HCEC 1CT (cell line): ENCODE measurements at places on chromosomes 2 and 18.
A peak's percentile ranks its signal among the peaks of the same experiment; 100 is the strongest.

DNA sequence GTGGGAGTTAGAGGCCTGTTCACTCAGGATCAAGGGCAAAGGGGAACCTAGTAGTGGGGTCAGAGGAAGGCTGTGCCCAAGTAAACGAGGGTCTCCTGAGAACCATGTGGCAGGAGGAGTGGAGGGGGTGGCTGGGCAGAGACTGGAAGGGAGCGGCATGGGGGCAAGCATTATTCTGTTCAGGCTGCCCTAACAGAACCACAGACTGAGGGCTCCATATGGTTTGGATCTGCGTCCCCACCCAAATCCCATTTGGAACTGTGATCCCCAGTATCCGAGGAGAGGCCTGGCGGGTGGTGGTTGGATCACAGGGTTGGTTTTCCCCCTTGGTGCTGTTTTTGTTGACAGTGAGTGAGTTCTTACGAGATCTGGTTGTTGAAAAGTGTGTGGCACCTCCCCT lies 287.0 kb downstream of the PHLPP1 start:
- no peak for DNase-seq

GRCh38 chr2:19886261-19886660 lies 15.5 kb downstream of the TTC32 start:
- DNase-seq, result no peak

GRCh38 chr2:160257041-160257742 lies 57.1 kb upstream of the ITGB6 start:
- no peak for DNase-seq

DNA sequence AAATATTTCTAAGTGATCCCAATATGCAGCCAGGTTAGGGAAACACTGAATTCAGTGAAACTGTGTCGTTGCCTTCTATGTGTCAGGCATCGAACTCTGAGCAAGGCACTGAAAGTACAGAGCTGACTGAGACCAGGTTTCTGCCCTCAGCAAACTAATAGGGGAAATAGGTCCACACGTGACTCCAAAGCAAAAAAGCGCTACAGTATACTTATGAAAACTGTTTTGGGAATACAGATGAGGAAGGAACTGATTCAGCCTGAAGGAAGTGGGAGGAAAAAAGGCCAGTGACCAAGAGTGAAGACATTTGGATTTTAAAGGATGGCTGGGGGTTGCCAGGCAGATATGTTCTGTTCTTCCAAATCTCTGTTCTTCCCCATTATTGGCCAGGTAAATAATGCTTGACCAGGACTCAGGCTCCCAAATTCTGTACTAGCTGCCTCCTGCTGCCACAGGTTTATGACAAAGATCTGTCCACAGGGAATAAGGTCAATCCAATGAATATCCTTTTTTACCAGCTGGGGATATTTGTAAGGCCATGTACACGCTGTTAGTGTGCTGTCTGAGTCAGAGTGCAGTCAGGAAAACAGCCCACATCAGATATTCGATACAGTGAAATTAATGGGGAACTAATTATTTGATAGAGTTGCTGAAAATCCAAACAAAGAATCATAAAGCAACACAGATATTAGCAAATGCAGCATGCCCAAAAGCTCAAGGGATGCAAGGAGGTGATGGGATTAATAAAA lies 24.5 kb upstream of the INPP4A start:
- peak; percentile 8 for DNase-seq

DNA sequence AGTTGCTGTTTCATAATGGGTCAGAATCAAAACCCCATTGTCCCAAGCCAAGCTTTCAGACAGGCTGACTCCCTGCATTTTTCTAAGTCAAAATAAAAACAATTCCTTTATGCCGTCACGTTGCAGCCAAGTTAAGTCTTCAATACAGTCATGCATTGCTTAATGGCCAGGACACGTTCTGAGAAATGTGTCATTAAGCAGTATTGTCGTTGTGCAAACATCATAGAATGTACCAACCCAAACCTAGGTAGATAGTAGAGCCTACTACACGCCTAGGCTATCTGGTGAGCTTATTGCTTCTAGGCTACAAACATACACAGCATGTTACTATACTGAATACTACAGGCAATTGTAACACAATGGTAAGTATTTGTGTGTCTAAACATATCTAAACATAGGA lies 160.4 kb upstream of the FOSL2 start:
- no peak for DNase-seq

DNA sequence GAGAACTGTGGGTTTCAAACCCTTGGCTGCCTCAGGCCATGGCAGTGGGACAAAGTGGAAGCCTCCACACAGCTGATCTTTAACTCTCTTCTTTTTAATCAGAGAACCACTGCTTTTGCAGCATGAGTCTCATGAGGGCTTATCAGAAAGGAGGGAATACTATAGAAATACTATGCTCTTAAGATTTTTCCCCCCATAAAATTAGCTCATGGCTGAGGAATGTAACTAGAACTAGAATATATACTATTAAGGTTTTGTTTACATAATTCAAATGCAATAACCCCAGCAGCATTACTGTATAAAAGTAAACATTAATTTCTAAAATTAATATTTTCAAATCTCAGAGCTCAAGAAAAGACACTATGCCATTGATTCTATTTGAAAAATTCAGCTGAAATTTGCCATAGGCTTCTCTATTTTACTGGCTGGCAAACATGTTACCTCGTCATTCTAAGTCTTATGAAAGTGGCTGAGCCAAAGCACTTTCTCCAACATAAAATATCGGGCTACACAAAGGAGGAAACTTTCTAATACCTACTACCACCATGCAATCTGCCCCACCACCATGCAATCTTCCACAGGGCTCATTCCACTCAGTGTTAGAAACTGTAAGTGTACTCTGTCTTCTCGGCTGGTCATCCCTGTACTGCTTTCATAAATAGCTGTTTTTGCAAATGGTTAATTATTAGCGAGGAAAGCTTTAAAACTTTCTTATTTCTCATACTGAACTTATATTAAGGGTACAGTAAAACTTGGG lies 42.5 kb downstream of the WDR35 start:
- no peak for DNase-seq

DNA sequence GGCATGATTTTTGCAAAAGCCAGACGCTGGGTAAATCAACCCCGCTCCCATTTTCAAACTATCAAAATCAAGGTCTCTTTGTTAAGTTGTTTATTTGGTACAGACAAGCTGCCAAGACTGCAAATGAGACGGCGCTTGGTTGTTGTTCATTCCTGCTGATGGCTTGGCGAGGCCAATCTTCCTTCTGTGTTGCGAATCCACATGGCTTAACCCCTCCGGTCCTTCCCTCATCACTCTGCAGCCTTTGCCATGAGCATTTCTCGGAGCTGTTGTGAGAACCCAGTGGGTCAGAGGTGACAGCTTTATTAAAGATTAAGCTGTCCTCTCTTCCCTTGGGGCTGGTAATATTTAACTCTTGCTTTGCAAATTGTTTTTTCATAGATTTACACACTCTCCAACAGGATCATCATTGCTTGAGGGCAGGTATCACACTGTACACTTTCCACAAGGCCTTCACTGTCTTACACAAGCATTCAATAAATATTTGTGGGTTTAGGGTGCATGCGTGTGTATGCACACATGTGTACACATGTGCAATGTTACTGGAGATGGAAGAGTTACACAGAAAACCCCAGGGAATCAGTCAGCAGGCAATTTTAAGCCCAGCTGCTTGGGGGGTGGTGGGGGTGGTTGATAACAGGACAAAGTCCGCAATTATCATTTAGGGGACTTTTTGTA lies 27.8 kb upstream of the KCNF1 start:
- no peak for DNase-seq

DNA sequence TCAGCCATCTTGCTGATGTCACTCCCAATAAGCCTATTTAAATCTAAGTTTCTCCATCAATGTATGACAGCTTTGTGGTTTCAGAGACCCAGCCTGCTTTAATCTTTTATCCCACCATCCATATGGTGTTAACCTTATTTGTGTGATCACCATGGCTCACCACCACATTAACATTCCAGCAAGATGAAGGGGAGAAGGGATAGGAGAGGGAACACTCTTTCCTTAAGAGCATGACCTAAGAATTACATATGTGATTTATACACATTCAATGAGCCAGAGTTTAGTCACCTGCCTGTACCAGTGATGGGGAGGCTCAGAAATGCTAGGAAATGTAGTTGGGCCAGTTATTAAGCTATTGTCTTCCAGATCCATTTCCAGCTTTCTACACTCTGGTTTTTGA lies 44.5 kb upstream of the CHN1 start:
- peak; percentile 74 for DNase-seq

DNA sequence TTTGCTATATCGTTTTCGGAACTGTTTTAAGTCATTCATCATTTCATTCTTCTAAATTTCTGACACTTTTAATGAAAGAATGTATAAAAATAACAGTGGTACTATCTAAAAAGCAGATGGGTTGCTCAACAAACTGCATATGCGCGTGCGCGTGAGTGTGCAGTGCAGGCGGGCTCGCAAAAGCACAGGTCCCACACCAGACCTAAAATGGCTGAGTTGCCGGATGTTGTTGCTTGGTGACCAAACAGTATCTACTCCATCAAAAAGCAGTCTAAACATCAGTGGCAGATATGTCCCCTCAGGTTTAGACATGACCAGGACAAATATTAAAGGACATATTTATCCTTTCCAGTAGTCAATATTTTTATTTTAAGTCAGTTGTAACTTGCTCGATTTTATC lies 5.1 kb downstream of the NOL4 start:
- no peak for DNase-seq

- DNase-seq, result no peak
Measured at GRCh38 chr18:79260510-79260909, 135.2 kb upstream of the NFATC1 start.

DNA sequence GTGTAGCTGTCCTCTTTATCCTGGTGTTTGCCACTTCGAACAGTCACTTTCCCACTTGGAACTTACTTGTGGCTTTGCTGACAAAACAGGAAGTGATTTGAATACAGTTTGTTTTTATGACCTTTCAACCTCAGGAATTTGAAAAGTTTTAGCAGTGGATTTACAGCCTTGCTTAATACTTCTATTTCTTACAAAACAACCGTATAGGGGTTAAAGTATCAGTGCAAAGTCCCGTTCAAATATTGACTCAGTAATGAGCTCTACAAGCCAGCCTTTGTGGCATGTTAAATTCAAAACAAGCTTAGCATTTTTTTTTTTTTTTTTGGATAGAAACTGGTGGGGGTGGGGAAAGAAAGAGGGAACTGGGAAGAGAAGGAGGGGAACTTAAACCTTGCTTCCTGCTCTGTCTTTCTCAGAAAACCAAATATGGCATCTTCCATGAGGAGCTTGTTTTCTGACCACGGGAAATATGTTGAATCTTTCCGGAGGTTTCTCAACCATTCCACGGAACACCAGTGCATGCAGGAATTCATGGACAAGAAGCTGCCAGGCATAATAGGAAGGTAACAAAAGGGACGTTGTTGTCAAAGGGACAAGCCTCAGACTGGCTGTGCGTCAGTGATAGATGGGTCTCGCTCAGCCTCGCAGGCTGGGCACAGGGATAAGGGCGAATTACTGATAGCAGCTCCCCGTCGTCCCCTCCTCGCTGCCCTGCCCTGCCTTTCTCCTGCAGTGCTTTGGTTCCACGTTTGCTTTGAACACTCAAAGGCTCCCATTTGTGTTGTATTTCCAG lies at the start of gene HNMT:
Gene HNMT, plus strand, starts transcription at position 408 of the 793 bp plus-strand sequence. Its CDS starts 19 bp downstream, at position 427.
- peak; percentile 90 for DNase-seq

DNA sequence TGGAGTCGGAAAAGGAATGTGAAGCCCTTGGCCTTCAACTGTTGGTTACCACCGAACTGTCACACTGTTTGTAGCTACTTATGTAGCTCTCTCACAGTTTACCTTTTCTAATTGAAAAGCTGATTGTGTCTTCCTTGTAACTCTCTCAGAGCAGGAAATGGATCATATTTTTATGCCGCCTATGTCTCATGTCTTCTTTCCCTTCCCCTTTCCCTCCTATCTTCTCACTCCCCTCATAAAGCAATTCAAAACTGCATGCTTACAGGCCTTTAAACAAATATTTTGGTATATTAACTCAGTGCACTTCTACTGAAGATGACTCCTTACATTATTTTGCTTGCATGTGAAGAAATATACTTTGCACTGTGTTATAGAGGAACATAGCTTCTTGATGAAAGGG lies 6.0 kb downstream of the SLC39A10 start:
- no peak for DNase-seq

DNA sequence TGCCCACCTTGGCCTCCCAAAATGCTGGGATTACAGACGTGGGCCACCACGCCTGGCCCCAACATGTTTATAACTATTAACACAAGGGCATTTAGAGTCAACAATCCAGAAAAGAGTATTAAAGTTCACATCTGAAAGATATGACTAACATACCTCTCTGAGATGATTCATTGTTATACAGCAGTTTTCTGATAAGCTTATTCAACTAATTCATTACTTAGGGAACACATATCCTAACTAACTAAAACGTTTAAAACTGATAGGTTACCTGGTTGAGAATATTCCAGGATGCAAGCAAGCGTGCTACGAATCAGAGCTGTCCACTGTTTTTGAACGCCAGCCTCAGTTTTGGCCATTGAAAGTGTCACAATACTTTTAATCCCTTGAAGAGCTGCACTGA lies 34.0 kb upstream of the STRN start:
- peak; percentile 15 for DNase-seq

DNA sequence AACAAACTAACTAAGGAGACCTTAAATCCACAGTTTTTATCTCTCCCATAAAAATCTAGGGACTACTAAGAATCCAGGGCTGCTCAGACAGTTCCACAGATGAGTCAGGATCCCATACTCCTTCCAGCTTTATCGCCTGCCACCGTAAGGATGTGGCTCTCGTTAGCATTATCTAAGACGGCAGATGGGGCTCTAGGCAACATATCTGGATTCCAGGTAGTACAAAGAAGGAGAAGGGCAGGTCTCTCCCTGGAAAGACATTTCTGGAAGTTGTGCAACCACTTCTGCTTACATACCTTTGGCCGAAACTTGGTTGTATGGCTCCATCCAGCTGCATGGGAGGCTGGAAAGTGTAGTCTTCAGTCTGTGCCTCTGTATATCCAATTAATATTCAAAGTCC lies 149.4 kb downstream of the SP3 start:
- DNase-seq, result no peak

DNA sequence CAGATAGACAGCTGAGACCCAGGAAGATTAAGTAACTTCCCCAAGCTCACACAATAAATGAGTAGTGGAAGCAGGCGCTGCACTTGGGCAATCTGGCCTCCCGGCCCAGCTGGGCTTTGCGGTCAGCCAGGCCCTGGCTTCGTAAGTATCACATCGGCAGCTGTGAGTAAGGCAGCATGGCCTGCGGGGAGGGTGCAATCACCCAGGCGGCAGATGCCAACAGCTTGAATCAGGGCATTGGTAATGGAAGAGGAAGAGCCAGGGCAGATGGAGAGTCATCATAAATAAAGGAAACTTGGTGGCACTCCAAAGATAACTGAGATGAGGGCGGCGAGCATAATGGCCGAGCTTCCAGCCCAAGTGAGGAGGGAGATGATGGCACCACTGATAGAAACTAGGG lies 217.9 kb upstream of the PID1 start:
- peak; percentile 81 for DNase-seq

GRCh38 chr2:30456579-30456978 lies 9.5 kb downstream of the LCLAT1 start:
- no peak for DNase-seq

GRCh38 chr2:235485362-235485761 lies 8.5 kb upstream of the AGAP1 start:
- DNase-seq, result no peak

GRCh38 chr2:78861546-78861945 lies 164.0 kb upstream of the REG3G start:
- no peak for DNase-seq
